Stimulated activated CD4-positive, alpha-beta T cell treated with anti-CD3 and anti-CD28 coated beads, Interleukin-1b, Interleukin-23, amount 100 ng/mL, for 1 hour (primary cell): ENCODE measurements at places on chromosomes 4 and X.

- no peak for DNase-seq
These were observed 20.4 kb upstream of the FRMPD3 start for GRCh38 chrX:107429090-107429489.

DNA sequence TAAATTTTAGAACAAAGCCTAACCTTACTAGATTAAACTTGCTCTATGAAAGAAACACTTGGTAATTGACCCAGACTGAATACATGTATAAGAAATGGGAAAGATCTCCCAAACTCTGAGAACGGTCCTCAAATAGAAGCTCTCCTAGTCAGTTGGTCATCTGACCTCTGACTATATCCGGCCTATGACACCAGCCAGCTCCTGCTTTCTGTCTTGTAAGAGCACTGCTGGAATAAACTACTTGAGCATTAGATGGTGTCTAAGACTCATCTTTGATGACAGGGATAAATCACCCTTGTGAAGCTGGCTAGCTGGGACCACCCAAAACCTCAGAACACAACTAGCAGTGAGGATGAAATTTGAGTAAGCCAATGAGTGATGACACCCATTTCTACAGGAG, 24.2 kb downstream of the LRIT3 start:
- no peak for DNase-seq

- DNase-seq, result no peak
These were observed 58.5 kb downstream of the DIPK2B start for GRCh38 chrX:45142185-45142584.

DNA sequence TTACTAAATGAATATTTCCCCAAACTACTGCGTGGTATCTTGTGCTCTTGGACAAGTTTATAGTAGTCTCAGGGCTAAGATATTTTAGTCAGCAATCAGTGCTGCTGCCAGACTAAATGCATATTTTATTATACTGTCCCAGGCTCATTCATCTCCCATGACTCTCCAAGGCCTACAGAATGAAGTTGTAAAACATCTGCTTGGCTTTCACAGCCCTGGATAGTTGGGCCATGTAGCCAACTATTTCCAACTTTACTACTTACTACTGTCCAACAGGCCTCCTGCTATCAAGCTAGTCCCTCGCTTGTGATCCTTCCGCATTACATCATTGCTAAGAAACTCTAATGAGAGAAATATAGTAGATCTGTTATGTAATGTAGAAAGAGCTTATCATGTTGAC, 31.4 kb downstream of the MAGEB16 start:
- no peak for DNase-seq

DNA sequence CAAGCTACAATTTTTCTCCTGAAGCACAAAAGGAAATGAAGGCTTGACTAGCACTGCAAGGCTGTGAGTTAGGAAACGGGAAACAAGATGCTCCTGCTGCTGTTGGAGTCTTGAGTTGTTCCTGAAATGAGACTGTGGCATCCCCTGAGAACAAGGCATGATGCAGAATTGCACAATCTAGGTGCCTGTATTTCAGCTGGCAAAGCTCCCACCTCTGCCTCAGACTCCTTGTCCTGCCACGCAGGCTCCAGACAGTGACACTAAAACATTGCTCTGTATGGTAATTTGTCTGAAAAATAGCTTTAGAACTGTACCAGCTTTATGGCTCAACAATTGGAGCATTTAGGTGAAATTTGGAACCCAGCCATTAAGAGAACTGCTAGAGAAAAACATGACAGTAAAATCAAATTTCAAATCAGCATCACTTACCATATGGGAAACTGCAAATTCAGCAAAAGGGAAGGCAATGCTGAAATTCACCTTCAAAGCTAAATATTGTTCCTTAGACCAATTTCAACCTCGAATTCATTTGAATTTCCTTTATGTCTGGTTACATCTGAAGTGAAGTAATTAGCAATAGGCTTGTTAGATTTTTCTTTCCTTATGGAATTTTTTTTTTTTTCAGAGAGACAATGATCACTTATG, 103.4 kb downstream of the MFAP3L start:
- no peak for DNase-seq

GRCh38 chr4:24244663-24245490, 339.5 kb downstream of the DHX15 start:
- DNase-seq, result no peak

GRCh38 chrX:75038925-75039324, 113.7 kb upstream of the NEXMIF start:
- DNase-seq, result no peak

GRCh38 chrX:9342561-9343051, 122.3 kb upstream of the TBL1X start:
- no peak for DNase-seq

GRCh38 chr4:177016541-177017141, 223.9 kb upstream of the VEGFC start:
- no peak for DNase-seq

GRCh38 chr4:123743848-123744247, 347.3 kb downstream of the SPRY1 start:
- DNase-seq, result no peak

DNA sequence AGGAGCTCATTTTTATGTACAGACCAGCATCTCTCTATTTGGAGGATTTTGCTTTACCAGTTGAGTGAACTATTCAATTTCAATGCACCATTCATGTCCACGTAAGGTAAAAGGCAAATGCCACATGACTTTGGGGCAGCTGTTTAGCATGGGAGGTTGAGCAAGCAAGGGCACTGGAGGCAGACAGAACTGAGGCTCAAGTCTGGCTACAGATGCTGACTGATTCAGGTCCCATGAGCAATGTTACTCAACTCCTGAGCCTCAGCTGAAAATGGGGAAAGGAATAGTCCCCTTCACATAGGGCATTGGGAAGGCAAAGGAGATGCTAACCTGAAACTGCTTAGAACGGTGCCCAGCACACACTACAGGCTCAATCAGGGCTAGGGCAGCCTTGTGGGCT, 93.0 kb upstream of the MTM1 start:
- DNase-seq, result no peak

DNA sequence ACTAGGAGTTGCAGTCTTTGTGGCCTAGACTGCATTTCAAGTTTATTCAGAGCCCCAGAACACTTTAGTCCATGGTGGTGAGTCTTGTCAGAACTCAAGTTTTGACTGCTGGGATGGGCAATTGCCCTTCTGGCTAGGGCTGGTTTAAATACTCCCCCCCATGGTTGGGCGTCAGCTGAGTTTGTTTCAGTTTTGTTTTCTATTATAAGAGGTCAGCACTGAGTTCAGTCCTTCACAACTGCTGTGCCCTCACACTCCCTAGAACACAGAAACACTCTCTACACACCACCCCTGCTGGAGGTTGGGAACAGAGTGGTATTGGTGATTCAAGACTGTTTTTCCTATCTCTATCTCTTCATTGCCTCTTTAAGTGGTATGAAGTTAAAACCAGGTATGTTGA, 217.0 kb downstream of the GUCY2F start:
- DNase-seq, result no peak

GRCh38 chr4:81207828-81208227, 7.2 kb downstream of the PRKG2 start:
- no peak for DNase-seq

GRCh38 chrX:151973851-151974335, 583 bp downstream of the GABRE start:
- no peak for DNase-seq

GRCh38 chrX:10033375-10034007, 66.3 kb downstream of the CLDN34 start:
- no peak for DNase-seq

GRCh38 chrX:15963858-15964257, 109.2 kb upstream of the AP1S2 start:
- no peak for DNase-seq

- no peak for DNase-seq
These were observed 124.1 kb upstream of the TBL1X start for GRCh38 chrX:9340598-9341290.

DNA sequence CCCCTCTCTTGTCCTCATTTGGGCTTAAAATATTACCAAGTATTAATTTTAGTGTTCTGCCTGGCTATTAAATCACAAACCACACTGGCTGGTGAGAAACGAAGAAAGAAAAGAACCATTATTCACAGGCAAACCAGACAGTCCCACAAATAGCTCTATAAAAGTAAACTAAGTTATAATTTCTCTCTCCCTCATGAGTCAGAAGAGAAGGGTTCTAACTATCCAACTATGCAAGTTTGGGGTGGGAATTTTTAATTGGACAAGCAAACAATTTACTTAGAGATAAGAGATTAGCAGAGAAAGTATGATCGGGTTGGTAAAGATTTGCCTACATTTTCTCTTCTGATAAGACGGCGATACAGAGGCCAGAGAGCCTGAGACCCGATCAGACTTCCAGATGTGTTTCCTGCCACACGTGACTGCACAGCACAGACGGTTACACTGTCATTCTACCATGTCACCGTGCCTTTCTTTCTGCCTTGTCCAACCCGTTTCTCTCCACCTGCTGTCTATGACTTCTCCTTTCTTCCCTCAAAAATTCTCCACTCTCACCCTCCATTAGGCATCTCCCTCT, 52.3 kb downstream of the MEPE start:
- no peak for DNase-seq

DNA sequence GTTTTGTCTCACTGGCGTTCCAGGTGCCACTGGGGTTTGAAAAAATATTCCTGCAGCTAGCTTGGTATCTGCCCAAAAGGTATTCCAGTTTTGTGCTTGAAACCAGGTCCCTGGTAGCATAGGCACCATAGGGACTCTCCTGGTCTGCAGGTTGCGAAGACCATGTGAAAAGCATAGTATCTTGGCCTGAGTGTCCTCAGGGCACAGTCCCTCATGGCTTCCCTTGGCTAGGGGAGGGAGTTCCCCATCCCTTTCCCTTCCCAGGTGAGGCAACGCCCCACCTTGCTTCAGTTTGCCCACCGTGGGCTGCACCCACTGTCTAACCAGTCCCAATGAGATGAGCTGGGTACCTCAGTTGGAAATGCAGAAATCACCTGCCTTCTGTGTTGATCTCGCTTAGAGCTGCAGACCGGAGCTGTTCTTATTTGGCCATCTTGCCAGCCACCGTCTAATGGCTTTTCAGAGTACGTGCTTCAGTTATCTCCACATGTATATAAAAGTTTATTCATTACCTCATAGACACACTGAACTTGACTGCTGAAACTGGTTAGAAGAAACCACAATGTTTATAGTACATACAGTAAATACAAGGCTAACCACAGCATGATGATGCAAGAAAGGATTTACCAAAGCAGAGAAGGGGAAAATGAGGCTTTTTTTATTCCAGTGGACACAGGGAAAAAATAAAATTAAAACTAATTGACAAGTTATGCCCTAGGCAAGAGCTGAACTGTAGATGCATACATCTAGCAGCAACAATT, 10.6 kb downstream of the PBDC1 start:
- DNase-seq, result no peak

DNA sequence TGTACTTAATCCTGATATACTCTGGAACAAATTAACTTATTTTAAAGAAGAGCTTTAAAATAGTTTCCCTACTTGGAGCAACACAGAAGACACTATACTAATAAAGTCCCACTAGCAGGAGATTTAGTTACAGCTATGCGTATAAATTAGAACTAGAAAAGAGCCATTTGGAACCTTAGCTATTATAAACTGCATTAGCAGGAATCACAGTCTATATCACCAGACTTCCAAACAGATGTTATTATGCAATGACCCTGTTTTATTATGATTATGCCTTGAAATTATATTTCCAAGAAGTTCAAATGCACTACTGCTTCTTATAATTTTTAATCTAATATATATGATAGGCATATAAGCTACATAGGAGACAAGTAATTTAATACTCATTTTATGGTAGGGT, 95.5 kb upstream of the WDR44 start:
- DNase-seq, result no peak

DNA sequence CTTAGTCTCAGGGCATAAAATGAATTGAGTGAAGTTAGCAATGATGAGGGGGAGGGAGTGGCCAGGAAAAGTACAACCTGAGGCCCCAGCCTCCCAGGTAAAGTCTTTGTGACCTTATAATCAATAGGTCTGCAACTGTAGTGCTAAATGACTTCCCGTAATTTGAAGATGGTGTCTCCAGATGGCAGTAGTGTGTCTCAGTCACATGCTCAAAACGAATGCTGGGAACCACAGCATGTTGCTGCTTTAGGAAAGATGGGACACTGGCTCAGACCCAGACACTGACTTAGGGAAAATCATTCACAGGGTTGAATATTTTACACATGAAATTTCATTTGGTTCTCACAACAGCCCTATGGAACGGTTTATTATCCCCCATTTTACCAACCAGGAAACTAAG, 10.3 kb downstream of the SRPX2 start:
- no peak for DNase-seq

DNA sequence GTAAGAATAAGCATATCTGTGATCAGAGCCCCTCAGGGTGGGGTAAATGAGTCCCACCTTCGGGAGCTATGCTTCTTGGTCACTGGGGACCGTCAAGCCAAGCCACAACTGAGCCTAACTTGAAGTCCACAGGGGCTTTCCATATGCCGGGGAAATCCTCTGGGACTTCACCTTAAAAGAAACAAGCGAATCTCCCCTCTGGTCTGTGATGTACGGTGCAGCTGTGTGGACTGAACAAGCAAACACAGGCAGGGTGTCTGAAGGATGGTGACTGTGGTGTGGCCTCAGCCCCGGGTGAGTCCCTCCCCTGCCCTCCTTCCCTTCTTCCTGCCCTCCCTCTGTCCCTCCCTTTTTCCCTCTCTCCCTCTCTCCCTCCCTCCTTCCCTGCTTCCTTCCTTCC, 29.7 kb upstream of the PPP2R2C start:
- no peak for DNase-seq

DNA sequence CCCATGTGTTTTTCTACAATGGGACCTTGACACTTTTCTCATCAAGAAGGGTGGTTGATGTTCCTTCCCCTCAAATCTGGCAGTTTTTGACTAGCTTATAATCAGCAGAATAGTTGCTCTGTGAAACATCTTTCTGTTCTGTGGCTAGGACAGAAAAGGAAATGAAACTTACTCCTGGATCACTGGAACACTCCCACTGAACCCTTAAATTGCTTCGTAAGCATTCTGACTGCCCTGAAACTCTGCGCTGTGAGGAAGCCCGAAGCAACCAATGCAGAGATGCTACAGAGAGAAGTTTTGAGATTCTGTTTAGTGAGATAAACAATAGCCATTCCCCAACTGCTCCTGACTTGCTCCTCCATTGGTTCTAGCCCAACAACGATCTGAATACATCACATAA, 602.2 kb downstream of the CENPC start:
- no peak for DNase-seq

DNA sequence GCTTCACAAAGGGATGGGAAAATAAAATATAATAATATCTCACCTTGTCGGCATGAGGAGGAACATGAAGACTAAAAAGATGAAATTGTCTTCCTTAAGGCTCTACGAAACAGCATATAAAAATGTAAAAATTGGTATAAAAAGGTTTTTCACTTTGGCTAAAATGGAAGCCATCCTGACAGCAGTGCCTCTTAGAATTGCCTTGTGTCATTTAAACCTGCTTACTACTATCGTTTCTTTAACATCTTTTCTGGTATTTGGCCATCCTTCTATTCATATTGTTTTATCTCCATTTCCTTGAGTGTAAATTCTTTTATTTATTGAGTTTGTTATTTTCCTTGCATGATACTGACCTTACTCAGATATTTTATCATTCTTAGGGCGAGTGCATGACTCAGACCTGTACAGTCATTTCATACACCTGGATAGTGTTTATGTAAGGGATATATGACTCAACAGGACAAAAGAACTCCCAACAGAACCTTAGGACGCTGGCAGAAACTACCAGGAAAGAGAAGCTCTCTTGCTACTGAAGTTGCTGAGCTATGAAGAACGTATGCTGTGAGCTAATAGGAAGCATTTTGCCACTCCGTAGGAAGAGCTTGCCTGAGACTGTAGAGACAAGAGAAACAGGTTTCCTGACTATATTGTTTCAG, 5.8 kb upstream of the CDKN2AIP start:
- no peak for DNase-seq

- DNase-seq, result no peak
These were observed 16.5 kb upstream of the SLC25A43 start for GRCh38 chrX:119382606-119383005.
